ENCODE measurements at places on chromosomes 5 and 9.

DNA sequence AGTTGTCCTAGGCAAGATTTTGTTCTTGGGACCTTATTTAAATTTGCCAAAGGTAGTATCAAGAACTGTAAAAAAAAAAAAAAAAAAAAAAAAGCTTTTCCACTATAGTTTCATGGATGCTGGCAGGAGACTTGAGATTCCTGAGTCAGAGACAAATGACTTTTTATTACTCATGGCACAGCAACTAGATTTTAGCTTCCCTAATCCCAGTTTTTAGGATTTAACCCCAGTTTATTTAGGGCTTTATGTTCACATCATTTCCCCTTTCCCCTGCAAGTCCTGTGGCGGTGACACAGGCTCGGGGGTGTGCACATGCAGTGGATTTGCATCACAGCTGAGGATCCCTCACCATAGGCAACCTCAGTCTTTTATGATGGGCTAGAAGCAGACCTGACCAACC, 144.9 kb downstream of the GOLPH3 start:
- H3K4me1 ChIP-seq: peaks cover 7% of the 10 kb centered on the region
- no peak overlapping the region for H3K4me3 ChIP-seq
- H3K27ac ChIP-seq: no peak overlapping the region

DNA sequence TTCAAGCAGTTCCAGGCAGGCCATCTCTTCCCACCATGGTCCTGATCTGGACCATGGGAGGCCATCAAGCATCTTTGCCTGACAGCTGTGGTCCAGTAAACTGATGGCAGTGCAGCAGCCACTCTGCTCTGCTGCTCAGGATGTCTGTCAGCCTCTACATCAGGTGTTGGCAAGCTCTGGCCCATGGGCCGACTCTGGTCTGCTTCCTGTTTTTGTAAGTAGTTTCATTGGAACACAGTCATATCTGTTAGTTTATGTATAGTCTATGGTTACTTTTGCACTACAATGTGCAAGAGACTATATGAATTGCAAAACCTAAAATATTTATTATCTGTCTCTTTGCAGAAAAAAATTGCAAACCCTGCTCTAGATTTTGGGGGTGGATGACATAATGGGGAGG, 225.0 kb downstream of the KCTD16 start:
- no peak overlapping the region for H3K27ac ChIP-seq
- H3K4me1 ChIP-seq: no peaks in the 10 kb centered on the region
- H3K36me3 ChIP-seq: no peaks in the 10 kb centered on the region
- no peak for DNase-seq

DNA sequence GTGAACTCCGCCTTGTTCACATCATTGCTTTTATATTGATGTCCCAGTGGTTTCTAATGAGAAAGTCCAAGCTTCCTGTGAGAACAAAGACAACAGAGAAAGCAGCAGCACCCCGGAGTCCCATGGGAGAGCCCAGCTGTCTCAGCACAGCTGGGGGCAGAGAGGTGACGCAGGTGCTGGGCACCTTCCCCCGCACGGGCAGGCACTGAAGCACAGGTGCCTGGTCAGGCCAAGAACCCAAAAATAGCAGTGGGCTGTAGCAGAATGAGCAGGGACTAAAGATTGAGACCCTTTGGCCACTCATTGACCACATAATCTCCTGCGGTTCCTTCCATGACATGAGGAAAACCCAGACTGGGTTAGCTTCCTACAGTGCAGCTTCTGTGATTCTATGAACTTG, 18.8 kb downstream of the SRD5A1 start:
- no peak for DNase-seq
- H3K4me1 ChIP-seq: no peaks in the 10 kb centered on the region
- no peak overlapping the region for H3K27ac ChIP-seq
- no peak overlapping the region for H3K4me3 ChIP-seq

GRCh38 chr5:173313351-173313801, 14.8 kb downstream of the STC2 start:
- H3K4me3 ChIP-seq: no peak overlapping the region
- peaks cover 41% of the 10 kb centered on the region for H3K4me1 ChIP-seq
- no peak for DNase-seq
- peaks cover 23% of the 10 kb centered on the region for H3K36me3 ChIP-seq

DNA sequence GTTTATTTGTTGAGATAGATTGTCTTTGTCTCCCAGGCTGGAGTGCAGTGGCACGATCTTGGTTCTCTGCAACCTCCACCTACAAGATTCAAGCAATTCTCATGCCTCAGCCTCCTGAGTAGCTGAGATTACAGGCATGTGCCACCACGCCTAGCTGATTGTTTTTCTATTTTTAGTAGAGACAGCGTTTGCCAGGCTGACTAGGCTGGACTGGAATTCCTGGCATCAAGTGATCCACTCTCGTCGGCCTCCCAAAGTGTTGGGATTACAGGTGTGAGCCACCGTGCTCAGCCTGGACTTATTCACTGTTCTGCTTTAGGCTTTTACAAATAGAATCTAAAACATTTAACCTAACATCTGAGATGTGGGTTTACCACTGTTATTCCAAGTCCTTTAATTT, 91.3 kb downstream of the COMMD10 start:
- H3K36me3 ChIP-seq: no peaks in the 10 kb centered on the region
- H3K27ac ChIP-seq: no peak overlapping the region
- H3K27me3 ChIP-seq: no peaks in the 10 kb centered on the region
- no peaks in the 10 kb centered on the region for H3K4me1 ChIP-seq

DNA sequence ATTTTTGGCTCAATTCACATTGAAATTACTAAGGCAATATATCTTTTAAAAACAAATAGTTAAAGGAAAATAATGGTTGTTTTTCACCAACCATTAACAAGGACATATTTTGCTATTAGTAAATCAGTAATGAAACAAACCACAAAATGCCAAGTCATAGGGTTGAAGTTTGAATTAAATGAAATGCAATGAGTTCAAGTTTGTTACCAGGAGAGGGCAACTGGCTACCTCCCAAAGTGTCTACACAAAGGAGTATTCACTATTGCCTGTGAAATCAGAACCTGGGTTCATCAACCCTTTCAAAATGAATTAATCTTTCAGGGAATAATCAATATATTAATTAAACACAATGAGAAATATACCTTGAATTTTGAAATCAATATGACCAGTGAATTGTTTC, 138.4 kb upstream of the DMRTA1 start:
- H3K4me3 ChIP-seq: no peak overlapping the region
- no peak for DNase-seq
- H3K36me3 ChIP-seq: no peaks in the 10 kb centered on the region
- no peak overlapping the region for H3K27ac ChIP-seq
- no peaks in the 10 kb centered on the region for H3K27me3 ChIP-seq
- no peaks in the 10 kb centered on the region for H3K4me1 ChIP-seq
